ENCODE measurements at places on chromosomes 6 and 20. TPM values are rescaled to one million over a fixed set of nuclear protein-coding genes. Genes with fewer than 3 reads are reported as not detected.

PPIL6 gene
- total RNA-seq = 1.9 TPM

DNA sequence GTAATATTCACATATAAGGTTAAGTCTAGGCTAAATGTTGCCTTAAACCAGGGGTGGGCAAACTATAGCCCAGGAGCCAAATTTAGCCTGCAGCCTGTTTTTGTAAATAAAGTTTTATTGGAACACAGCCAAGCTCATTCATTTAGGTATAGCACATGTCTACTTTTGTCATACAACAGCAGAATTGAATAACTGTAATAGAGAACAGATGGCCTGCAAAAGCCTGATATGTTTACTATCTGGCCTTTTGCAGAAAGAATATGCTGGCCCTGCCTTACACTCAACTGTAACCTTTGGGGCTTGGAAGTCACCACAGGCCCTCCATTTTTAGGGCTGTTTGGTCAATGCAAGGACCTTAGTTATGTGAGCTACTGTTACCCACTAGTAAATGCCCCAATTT is 17.7 kb upstream of the BCLAF1 start:
- DNase-seq = no peak

- no peak for DNase-seq
These were observed 133.9 kb downstream of the BTBD9 start for GRCh38 chr6:38505826-38506225.

WFDC10B gene
- total RNA-seq = not detected

DNA sequence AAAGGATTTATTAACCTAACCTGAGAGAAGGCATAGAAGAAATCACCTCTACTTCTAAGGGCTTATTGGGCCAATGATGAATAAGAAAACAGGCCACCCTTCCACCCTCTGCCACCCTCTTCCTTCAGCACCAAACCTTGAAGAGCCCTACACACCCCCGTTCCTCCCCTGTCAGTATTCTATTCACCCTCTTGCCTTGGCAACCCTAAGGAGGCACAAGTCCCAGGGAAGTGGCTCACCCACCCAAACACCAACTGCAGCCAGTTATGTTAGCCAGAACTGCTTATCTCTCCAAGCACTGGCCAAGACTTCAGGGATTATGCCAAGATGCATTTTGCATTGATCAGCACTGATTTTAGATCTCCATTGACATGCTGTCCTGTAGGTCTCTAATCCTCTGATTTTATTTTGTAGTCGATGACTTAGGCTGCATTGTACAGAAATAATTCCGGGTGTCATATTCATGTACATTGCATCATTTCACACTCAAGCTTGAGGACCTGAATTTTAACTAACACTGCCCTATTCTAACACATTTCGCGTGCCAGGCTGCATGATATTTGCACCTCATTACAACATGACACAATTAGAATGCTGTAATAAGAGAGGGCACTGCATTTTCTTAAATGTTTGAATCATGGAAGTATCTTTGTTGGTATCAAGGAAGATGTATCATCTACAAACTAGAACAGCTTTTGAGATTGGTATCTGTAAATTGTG is 15.7 kb downstream of the CNKSR3 start:
- no peak for DNase-seq

ULBP2 gene
- 2.3 TPM for total RNA-seq

DNA sequence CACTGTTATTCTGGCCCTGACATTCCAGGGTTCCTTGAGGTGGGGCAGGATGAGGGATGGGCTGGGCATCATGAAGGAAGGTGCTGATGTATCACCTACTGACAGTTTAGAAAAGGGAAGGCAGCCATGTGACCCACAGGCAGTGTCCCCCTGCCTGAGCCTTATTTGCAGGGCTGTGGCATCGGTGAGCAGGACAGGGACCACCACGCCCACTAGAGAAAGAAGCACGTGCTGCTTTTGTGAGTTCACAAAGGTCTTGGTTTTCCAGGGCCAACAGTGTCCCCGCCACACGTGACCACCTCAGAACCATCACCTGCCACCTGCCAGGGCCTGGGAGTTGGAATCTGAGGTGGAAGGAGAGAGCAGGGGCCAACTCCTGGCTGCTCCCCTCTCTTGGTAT is 43.5 kb upstream of the SCRT2 start:
- no peak for DNase-seq

DNA sequence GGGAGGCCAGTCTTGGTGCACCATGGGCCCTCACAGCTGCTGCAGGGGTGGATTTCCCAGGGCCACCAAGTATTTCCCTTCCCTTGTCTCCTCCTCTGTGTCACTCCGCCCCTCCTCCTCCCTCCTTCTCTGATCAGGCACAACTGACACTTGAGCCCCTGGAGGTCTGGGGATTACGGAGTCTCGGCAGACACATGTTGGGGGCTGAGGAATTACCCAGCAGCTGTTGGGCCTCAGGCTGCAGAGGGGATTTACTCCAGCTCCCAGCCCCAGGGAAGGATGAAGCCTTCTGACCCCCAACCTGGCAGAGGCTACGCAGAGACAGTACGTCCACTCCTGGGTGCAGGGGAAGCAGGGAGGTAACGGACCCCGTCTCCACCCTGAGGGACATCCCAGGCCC is 420.5 kb upstream of the SULF2 start:
- DNase-seq = no peak

- DNase-seq = no peak
These were observed 33.6 kb downstream of the CDK19 start for GRCh38 chr6:110781522-110782214.

- no peak for DNase-seq
These were observed 471.8 kb upstream of the AGPAT4 start for GRCh38 chr6:161745594-161746141.

GRCh38 chr20:63347081-63347741 is 13.9 kb downstream of the CHRNA4 start:
- DNase-seq = no peak

SLC17A3 gene
- total RNA-seq = not detected

DNA sequence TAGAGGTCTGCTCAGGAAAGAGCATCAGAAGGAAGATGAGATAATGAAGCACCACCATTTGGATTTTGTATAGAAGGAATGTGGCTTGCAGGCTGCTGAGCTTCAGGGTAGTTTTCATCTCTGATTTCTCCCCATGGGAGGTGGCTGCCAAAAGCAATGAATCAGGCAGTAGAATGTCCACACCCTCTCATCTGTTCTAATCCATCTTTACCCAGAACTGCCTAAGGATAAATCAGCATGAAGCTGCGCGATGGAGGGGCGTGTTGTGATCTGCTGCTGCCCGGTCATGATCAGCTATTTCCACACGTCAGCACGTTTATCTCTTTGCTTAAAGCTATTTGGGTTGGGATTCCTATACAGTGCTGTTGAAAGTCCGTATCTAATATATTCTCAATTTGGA is 295.4 kb downstream of the FOXA2 start:
- DNase-seq = no peak

DNA sequence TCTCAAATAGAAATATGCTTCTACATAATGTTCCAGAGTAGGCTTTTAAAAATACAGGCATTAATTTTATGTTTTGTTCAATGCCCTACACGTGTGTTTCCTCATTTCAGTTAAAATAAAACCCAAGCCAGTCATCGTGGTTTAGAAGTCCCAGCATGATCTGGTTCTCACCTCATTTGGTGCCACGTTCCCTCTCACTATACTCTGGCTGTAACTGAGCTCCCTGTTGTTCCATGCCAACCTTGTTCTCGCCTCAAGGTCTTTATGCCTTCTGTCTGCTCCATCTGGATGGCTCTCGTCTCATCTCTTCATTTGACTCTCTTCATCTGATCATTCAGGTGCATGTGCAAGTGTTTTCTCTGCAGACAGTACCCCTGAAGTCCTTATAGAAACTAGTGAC is 32.6 kb downstream of the HDGFL1 start:
- DNase-seq = no peak

GRCh38 chr6:106011476-106011875 is 74.7 kb upstream of the PRDM1 start:
- no peak for DNase-seq
